ENCODE measurements at places on chromosomes 1 and 21. TPM values are rescaled to one million over a fixed set of nuclear protein-coding genes. Genes with fewer than 3 reads are reported as not detected.

GRCh38 chr1:101298663-101299062 is 61.8 kb downstream of the S1PR1 start:
- DNase-seq: no peak

DNA sequence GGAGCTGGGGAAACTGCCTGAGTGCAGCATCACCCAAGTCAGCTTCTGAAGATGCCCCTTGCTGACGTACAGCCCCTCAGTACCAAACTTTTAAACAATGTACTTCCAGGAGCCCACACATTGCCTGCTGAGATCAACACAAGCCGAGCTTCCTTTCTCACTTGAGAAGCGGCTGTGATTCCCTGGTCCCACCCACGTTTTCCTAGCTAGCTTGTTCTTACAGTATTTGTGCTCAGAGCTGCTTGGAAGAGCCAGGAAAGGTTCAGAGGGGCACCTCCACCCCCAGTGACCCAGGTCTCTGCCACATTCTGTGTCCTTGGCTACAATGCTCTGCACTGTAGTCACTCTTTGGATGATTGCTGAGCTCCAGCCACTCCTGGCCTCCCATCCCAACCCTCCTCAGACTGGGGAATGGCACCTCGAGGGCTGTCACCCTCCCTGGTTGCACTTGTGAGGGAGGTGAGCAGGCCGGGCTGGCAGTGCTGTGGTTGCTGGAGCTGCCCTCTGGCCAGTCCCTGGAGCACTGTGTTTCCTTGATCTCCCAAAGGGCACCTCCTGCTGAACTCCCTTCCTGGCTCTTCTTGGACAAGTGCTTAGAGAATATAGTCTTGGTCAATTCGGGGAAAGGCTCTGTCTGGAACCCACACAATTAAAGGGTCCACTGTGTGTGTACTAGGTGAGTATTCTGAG is 355.1 kb downstream of the AJAP1 start:
- no peak for DNase-seq

DNA sequence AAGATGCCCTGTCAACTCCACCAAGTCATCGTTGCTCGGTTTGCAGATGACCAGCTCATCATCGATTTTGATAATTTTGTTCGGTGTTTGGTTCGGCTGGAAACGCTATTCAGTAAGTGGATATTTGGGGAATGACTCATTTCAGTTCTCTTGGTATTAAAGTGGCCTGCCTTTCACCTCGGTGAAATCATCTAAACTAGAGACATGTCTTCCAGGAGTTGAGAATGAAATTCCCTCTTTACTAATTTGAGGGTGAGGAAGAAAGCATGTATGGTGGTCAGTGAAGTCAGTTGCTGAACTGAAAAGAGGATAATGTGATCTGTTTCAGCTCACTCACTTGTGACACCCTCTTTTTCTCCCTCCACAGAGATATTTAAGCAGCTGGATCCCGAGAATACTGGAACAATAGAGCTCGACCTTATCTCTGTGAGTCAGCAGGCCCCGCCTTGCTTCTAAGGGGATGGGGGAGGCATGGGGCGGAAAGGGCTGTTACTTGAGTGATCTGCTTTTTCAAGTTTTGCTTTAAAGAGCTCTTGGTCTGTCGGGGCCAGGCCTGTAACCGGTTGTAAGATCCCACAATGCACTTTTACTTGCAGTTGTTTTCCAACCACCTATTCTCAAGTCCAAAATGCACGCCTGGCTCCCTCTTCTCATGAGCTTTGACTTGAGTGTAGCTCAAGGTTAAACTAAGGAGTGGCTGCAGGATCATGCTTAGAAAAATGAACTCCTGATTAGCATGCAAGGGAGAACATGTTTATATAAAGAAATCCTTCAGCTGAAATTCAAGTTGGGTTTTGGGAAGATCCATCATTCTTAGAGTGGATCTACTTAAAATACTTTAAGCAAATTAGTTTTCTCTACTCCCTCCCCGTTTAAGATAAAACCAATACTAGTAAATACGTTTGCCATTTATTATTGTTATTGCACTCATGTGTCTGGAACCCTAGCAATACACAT is 59.8 kb downstream of the CAPN2 start:
- peak; percentile 79 for DNase-seq

GRCh38 chr1:145980457-145980994 is 15.9 kb downstream of the TXNIP start:
- no peak for DNase-seq

- DNase-seq: peak; percentile 65
These were observed 674 bp upstream of the ATXN7L2 start for GRCh38 chr1:109482791-109483671.

- DNase-seq: no peak
These were observed 42.9 kb downstream of the ABCG1 start for GRCh38 chr21:42261829-42262200.

- DNase-seq: no peak
These were observed 22.5 kb upstream of the PWP2 start for GRCh38 chr21:44084496-44085241.

DNA sequence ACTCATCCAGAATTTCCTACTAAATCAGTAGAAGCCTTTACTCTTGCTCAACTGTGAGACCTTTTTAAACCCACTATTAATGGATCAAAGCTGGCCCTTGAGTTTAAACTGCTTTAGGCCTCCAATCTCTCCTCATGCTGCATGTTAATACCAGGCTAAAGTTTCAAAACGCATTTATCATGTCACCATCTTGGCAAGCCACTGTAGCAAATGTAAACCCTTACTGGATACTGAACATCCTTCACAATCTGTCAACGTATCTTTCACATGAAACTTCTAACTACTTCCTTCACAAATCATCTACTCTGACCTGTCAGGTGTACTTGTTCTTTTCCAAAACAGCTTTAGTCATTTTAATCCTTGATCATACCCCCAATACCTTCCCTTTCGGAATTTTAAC is 3.0 kb downstream of the PAXBP1 start:
- no peak for DNase-seq

DNA sequence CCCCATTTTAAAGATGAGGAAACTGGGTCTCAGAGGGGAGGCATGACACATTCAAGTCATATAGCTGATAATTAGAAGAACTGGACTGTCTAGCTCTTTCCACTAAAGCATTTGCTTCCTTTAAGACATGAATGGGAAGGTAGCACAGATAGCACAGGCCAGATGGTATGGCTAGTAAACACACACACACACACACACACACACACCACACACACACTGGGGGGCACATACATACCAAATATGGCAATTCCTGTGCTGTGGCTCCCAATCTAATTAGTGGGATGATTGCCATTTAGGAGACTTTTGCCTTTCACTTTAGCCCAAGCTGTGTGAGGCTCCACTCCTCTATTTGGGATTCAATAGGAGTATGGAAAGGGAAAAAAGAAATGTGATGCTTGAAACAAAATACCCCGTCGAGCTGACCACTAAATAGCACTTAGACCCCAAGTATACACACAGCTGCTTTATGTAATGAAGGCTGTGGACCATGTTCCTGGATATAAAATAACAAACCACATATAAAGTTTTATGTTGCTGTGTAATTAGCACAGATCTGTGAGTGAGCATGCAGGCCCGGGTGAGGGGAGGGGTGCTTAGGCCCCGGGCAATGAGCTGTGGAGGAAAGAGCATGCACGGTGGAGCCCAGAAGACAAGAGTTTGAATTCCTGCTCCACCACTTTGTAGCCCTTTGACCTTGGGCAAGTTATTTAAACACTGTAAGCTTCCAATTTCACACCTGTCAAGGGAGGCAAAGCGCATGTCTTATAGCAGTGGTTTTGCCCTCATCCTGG is 6.8 kb upstream of the TRABD2B start:
- DNase-seq: no peak

GRCh38 chr1:150065184-150065871 is 2.2 kb upstream of the VPS45 start:
- no peak for DNase-seq

DNA sequence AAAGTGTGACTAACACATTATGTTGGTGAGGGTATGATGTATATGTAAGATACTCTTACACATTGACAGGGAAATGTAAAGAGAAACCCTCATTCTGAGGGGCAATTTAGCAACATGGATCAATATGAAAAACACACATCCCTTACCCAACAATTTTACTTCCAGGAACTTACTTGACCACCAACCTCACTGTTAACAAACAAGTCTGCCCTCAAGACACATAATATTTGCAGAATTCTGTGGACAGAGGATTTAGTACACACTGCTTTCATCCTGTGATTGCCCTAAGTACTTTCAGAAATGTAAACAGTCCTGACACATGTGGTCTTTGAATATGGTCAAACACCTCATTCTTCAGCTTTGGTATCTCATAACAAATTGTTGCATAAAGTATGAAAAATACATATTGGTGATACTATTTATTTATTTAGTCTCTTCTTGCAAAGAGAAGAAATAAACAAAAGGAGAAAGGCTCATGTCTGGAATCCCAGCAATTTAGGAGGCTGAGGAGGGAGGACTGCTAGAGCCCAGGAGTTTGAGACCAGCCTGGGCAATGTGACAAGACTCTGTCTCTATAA is 6.9 kb downstream of the USP48 start:
- DNase-seq: no peak

DNA sequence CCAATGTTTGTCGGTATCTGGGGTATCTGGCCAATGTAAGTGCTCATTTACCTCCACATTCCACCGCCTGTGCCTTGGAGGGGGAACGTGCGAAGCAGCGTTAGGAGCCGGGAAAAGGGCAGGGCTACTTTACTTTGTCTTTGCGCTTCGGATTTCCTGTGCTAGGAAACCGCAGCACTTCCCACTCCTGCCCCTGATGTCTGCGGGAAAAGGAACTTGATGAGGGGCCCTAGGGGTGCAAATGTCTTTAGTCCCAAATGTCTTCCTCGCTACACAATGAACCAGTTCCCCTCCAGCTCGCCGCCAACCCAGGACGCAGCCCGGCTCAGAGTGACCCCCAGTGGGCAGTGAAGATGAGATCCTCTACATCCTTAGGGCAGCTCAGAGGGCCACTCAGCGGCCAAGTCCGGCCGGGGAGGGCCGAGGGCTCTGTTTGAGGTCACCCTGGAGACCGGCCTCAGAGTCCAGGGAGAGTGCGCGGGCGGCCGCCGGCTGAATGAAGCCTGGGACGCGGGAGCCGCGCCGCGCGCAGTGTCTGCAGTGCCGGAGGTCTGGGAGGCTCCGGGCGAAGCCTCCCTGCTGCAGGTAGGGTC is at the start of gene DYNLT5:
TSS of gene DYNLT5 (plus strand) at position 460 of the 593 bp plus-strand sequence. CDS start 2,200 bp downstream, outside the sequence.
- peak; percentile 82 for DNase-seq

DNA sequence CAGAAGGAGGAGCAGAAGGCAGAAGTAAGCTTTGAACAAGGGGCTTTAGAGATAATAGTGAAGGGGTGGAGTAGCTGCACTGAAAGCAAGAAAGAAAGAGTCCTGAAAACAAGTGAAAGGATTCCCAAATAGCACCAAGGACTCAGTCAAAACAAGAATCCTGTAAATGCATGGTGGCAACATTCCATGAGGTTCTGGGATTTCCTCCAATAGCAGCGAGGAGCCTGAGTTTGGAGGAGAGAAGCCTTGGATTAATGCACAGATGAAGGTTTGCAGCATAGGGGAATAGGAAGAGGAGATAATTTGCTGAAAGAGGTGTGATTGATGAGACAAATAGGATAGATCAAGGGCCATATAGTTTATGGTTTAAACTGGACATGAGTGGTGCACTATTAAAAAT is 10.9 kb downstream of the KRTAP22-2 start:
- no peak for DNase-seq

DNA sequence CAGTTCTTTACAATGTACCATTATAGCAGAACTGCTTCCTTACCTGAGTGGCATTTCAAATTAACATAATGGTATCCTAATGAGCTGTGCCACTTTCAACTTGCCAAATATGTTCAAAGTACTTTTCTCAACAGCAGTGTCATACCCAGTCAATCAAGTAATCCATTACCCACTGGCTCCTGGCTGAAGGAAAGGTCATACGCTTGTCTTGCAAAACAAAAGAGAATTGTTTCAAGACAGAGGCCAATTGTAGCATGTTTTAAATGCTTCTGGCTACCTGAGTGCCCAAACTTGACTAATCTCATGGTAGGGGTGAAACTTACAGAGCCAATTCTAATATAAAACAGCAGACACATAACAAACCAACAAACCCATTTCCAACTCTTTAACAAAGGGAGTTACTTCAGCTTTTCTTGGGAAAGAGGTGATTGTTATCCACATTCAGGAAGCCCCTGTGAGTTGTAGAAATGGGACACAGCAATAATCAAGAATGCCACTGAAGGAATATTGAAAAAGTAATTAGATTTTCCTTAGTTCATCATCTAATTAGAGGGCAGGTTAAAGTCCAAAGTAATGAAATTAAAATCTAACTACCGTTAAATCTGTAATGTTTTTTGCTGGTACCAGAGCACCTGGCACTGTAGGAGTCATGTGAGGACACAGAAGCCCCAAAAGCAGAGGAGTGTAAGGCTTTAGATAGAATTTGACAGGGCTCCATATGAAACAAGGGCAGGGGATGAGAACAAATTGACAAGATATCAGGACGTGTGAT is 241.9 kb downstream of the RWDD3 start:
- DNase-seq: no peak

- DNase-seq: no peak
These were observed 14.0 kb downstream of the AGRN start for GRCh38 chr1:1033731-1034438.

- DNase-seq: no peak
These were observed 609 bp upstream of the ATF3 start for GRCh38 chr1:212607913-212608391.

DNA sequence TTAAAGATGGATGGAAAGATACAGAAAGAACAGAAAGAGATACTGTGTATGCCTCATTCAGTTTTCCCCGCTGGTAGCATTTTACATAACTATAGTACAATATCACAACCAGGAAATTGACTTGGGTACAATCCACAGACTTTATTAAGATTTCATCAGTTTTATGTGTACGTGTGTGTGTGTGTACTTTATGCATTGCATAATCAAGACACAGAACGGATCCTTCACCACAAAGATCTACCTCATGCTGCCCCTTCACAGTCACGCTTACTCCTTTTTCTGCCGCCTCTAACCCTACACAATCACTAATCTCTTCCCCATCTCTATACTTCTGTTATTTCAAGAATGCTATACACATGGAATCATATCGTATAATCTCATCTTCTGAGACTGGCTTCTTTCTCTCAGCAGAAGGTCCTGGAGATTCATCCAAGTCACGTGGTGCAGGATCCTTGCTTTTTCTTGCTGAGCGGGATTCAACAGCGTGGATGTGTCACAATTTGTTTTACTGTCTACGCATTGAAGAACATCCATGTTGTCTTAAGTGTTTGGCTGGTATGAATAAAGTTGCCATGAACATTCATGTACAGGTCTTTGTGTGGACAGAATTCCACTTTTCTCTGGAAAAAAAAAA is 76.7 kb downstream of the SLC35F3 start:
- no peak for DNase-seq

Gene KRTAP12-4
- not detected for total RNA-seq

Gene PHF13
- total RNA-seq: 19.0 TPM

Gene DCDC2B
- not detected for total RNA-seq

Gene CDK18
- 80.7 TPM for total RNA-seq

Gene GREM2
- total RNA-seq: 2.9 TPM

Gene FAM78B
- 3.4 TPM for total RNA-seq

Gene TNFRSF1B
- total RNA-seq: 98.5 TPM

Gene PRRC2C
- total RNA-seq: 170 TPM

Gene PPM1J
- 4.3 TPM for total RNA-seq

Gene ABCG1
- total RNA-seq: 24.2 TPM

Gene HOOK1
- 0.51 TPM for total RNA-seq

Gene LCE1C
- total RNA-seq: not detected

Gene RGS8
- total RNA-seq: not detected

Gene LCE2B
- total RNA-seq: not detected

Gene FAM163A
- not detected for total RNA-seq

Gene USP33
- total RNA-seq: 74.6 TPM

Gene LRRC42
- 18.7 TPM for total RNA-seq

Gene FNDC5
- 17.6 TPM for total RNA-seq

Gene CMPK1
- total RNA-seq: 120 TPM

Gene PADI2
- 2.2 TPM for total RNA-seq

Gene RIMS3
- 18.3 TPM for total RNA-seq

Gene ZRANB2
- 118 TPM for total RNA-seq

Gene LMX1A
- 0.84 TPM for total RNA-seq

Gene CLDN19
- total RNA-seq: 0.94 TPM

All from aorta (tissue), 5 donors.